ENCODE measurements at places on chromosomes 4 and X.

DNA sequence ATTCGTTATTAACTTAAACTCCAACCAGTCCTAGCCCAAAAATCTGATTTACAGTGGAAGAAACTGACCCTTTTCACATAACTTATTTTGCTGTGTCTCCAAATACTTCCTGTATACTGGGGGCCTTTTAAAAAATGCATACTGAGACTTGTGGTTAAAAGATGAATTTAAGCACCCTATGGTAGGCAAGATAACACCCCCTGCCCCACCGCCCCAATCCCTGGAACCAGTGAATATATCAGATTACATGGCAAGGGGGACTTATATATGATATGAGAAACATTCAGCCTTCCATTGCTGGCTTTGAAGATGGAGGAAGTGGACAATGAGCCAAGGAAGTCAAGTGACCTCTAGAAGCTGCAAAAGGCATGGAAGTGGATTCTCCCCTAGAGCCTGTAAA, 3.1 kb upstream of the CLCN3 start:
- DNase-seq = no peak

- DNase-seq = no peak
Observed at GRCh38 chr4:78069859-78070258, 12.7 kb downstream of the FRAS1 start.

DNA sequence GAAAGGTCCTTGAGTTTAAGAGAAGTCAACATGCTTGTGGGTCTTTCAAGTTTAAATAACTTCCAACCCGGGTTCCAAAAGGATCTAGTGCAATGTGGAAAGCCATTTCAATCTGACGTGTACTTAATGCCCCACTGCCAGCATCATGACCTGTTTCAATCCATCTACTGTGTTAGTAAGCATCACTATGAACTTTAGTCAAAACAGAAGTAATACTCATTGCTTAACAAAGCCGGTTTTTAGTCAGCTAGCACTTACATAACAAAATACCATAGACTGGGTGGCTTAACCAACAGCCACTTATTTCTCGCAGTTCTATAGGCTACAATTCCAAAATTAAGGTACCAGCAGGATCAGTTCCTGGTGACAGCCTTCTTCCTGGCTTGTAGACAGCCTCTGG, 677.5 kb downstream of the DMD start:
- DNase-seq = no peak

DNA sequence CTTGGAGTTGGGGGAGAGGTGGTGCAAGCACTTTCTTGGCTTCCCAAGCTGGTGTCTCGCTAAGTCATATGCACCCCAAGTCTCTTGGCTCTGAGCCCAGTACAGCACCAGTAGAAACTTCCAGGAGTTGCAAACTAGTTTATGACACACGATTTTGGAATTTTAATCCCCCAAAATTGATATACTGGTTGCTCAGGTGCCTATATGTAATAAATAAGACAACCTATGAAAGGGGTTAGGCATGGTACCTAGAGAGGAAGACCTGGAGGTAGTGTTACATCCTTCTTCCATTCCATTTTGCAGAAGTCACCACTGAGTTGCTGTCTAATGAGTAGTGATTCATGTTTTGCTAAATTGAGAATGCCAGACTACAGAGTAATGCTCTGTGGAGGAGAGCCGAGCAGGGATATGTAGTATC, 4.3 kb upstream of the SLC4A4 start:
- peak; percentile 50 for DNase-seq

DNA sequence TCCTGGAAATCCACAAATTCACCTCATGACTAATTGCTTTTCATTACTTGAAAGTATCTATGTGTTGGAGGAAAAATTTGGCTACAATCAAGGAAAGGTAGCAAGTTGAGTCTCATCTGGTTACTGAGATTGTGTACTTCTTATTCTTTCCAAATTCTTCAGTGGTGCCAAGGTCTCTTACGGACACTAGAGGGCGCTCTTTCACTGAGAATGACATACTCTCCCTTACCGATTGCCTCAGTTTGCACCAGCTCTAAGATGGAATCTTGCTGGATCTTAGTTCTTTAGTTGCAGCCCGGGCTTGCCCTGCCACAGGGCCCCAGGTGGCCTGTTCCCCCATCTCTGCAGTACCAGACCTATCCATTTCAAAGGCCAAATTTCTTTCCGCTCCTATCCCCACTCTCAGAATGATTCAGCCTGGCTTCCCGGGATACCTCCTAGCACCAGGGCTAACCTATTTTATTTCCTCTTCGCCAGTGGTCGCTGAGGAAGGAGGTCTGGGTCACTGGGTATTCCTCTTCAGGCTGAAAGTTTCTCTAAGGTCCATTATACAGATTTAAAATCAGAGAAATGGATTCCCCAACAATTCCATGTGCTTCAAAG, 24.6 kb upstream of the GPR50 start:
- DNase-seq = peak; percentile 41

GRCh38 chr4:152044331-152045036, 283.7 kb upstream of the GATB start:
- no peak for DNase-seq

DNA sequence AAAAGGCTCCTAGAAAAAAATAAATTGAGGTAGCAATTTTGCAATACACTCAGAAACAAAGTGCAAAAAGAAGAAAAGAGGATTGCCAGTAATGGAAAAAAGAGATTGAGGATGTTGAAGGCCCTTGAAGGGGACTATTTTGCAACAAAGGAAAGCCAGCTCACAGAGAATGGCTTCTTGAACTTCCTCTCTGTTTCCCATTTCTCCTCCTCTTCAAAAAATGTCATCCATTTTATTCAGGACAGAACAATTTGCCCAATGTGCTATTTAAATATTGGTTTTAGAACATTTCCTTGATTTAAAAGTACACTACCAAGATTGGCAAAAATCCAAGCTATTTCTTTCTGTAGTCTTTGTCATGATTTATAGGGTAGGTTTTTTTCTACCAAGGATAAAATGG, 60.2 kb downstream of the GASK1B start:
- DNase-seq = no peak

- DNase-seq = peak; percentile 3
Observed at GRCh38 chrX:21745756-21746155, 12.2 kb downstream of the SMPX start.

DNA sequence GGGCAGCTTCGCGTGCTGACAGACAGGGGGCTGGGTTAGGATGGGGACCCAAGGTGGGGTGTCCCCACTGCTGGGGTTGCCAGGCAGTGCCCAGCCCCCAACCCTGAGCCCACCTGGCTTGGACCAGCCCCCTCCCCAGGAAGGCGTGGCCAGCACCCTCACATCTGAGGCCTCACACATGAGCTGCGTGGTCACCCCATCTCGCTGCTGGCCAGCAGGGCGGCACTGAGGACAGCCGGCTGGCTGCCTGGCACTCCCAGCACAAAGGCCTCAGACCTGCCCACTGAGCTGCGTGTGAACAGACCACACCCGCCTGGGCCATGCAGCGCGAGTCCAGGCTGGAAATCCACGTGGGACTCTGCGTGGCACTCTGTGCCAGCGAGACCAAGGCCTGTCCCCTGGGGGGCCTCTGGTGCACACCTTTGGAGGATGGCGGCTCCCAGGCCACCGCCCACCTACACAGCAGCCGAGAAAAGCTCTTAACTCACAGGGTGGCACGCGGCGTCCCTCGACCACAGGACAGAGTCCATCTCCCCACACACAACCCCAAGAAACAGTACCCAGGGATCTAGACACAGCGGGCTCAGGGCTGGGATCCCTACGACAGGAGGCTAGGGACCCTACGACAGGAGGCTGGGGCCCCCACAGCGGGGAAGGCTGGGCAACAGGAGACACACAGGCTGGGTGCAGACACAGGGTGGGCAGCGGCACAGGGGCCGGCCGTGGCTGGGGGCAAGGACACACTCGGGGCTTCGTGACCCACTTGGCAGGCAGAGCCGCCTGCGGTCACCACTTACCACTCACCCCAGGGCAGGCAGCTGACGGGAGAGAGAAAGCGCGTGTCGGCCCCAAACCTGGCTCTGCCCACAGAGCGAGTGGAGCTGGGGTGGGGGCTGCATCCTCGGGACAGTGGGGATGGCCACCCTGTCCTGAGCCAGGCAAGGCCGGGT, 9.8 kb downstream of the DGKQ start:
- no peak for DNase-seq

DNA sequence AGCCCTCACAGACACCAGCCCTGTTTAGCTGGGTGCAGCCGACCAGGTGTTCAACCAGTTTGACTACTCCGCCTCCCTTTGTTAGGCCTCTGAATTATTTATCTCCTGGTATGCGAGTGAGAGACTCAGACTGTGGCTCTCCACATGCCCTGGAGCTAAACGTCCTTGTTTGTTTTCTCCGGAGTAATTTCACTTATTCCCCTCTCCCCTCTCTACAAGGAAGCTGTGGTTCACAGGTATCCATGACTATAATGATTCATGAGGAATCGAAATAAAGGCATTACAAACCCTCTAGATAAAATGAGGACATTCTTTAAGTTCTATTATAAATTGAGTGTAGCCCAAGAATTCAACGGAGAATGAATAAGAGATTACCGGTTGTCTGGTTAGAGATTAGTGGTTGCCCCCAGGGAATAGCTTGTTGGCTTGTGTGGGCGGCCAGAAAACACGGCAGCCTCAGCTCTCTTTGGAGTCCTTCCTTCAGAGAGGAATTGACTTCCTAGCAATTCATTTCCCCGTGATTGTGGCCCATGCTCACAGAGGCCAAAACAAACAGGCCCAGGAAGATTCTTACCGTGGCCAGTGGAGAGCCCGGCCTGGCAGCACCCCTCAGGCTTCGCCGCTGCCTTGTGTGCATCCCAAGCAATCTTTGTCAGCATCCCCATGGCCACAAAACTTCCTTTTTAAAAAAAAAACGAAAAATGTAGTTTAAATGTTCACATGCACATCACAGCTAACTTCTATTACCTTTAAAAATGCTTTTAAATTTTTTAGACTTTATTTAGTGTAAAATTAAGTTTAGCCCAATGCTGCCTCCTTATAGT, 60.2 kb upstream of the CBR4 start:
- DNase-seq = no peak

GRCh38 chr4:47349326-47349725, 114.2 kb downstream of the COMMD8 start:
- DNase-seq = peak; percentile 80

DNA sequence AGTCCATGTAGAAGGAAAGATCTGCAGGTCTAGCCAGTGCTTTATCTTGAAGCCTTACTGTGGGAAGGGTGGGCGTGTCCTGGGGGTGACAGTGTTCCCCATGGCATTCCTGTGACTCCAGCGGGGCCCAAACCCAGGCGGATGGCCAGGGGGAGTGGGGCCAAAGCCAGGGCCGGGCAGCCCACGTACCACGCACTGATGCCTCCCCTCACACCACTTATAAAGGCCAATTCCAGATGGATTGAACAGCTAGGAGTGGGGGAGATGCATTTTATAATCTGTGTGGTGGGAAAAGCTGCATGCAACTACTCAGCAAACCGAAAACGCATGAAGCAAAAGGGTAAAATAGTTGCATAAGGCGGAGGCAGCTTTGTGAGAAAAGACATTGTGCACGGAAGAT, 36.4 kb downstream of the NELFA start:
- DNase-seq = no peak

DNA sequence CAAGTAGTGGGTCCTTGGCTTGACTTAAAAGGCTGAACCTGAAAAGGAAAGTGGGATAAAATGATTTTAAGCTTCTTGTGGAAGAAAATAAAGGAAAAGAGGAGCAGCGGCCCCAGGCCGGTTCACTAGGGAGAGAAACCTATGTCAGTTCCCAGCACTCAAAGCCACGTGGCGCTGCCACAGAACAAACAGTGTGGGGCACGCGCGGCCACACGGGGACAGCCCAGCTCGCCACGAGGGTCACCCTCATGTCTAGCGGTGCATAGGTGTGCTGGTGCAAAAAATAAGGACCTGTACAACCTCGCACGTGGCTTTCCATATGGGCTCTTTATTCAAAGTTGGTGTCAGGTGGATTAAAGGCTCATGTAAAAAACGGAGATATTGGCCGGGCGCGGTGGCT, 17.1 kb downstream of the MSANTD1 start:
- DNase-seq = no peak

GRCh38 chr4:81756973-81757372, 285.3 kb upstream of the RASGEF1B start:
- no peak for DNase-seq

DNA sequence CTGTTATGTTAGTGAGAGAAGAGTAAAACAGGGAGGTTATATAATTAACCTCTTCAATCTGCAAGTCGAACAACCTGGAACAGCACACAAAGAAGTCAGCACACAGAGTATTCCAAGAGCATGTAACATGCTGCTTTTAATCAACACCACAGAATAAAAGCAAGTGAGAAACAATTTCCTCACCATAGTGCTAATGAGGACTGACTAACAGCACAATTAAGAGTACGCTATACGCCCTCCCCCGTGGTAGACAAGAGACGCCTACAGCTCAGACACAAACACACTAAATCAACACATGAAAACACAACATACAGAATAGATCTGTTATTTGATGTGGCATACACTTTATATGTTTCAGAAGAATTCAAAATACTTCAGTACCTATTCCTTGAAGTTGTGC, 103.0 kb downstream of the PPP3CA start:
- DNase-seq = no peak

DNA sequence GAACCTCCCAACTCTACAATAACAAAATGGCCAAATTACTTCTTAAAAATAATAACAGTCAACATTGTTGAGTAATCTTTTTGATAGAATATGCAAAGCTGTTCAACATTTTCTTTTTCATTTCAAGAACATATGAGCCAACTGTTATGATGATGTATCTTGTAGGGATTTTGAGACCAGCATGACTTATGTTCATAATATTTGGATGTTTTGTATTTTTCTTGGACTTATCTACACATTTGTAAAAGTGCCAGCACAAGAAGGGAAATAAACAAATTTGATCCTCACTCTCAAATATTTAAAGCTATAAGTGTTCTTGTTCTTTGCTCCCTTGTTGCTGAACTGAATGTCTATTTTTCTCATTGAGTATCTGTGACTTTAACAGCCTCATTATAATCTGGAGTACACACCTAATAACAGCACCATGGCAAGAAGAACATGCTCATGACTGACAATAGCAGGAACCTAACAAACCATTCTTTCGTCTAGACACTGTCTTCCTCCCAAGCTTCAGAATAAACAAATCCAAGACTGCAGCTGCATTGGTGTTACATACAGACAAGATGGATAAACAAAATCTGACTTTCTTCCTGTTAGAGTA, 1049.7 kb downstream of the FAT4 start:
- DNase-seq = peak; percentile 26

DNA sequence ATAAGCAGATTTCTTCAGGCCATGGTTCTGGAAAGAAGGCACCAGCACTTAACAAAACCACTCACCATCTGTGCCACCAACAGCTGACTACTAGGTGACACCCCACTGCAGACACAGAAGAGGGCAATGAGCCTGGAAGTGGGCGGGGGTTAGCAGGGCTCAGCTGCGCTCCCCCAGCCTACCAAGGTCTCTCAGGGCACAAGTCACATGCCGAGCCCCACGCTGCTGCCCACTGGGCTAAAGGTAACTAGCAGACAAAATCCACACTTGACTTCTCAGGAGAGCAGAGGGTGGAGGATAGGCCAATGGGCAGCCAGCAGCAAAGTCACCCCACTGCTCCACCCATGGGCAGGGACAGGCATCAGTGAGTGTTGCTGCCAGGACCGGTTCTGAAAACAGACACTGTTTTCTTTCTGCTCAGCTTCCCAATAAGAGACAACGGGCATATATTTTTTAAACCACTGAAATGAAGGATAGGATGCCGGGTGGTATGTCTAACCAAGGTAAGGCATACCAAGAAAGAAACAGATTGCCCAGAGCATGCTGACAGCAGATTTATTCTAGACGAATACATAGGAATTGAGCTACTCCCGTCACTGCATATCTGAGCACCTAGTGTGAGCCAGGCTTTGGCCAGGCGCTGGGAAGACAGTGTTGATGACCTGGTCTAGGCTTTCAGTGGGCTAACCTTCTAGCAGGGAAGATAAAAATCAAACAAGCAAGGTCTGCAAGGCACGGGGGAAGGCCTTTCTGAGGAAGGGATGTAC, 20.1 kb downstream of the ACSL1 start:
- no peak for DNase-seq
